T-helper 17 cell (primary cell): ENCODE measurements at places on chromosomes 6 and 20.

GRCh38 chr20:2084703-2085102, 16.9 kb upstream of the STK35 start:
- no peak for DNase-seq

- DNase-seq: no peak
Observed at GRCh38 chr20:23018432-23018831, 16.7 kb upstream of the SSTR4 start.

DNA sequence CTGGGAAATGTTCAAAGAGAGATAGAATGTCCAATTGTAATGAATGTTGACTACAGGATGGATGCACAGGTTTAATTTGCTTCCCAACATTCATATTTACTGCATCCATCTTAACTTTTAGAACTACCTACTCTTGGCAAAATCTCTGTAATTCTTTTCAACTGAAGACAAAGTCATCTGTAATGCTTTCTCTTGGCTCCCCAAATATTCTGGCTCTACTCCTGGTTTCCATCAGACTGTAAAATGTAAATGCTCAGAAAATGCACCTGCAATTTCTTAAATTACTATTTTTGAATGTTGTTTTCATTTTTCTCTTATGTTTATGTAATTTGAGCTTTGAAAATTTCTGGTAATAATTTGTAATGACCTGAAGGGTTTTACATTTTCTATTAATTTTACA, 480.8 kb upstream of the IMPG1 start:
- DNase-seq: no peak

GRCh38 chr20:1278993-1279392, 12.9 kb downstream of the SNPH start:
- no peak for DNase-seq

DNA sequence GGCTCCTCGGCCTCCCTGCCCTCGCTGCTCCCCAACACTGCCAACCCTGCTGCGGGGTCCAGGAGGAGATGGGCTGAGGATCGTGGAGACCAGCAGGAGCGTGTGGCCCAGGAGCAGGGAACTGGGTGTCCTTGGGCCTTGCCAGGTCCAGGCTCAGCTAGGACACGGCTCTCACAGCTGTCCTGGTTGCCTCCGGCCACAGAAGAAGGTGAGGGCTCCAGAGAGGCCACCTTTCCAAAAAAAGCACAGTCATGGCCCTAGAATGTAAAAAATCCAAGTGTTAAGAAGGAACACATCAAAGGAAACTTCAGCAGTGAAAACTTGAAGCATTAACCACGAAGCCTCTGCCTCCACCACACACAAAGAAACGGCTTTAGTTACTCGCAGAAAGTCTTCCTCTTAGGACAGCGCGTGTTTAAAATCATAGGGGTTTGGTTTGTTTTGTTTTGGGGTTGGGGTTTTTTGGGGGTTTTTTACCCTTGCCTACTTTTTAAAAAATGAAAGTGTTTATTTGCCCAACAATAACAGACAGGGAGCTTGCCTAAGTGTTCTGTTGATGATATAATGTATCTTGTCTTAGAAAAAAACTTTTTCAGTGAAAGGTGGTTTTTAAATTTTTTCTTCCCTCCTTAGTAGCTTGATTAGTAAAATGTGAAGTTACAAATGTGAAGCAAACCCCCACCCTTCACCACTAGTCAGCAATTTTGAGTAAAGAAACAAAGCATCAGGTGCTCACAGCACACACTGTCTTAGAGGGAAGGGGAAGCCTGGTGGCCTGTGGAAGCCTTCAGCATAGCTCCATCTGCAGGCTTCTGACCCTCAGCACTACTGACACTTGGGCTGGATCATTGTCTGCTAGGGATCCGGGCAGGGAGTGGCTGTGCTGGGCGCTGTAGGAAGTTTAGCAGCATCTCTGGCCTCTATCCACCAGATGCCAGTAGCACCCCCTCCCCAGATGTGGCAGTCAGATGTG, 60.0 kb downstream of the PTPN1 start:
- DNase-seq: no peak

DNA sequence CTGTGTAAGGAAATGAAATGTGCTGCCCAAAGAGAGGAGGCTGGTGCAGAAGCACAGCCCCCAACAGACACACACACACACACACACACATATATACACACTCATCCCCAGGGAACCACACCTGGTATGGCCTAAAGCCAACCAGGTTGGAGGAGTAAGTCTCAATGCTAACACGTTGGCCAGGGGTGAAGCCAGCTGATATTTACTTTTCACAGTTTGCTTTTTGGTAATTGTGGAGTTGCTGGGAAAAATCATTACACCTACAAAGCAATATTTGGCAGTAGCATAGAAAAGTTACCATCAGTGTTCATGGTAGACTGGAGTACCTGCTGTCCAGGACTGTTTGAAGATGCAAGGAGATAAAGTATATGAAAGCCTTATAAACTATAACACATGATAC, 50.3 kb upstream of the NAA20 start:
- DNase-seq: no peak

- DNase-seq: no peak
Observed at GRCh38 chr6:151240036-151240685, 394 bp downstream of the AKAP12 start.

DNA sequence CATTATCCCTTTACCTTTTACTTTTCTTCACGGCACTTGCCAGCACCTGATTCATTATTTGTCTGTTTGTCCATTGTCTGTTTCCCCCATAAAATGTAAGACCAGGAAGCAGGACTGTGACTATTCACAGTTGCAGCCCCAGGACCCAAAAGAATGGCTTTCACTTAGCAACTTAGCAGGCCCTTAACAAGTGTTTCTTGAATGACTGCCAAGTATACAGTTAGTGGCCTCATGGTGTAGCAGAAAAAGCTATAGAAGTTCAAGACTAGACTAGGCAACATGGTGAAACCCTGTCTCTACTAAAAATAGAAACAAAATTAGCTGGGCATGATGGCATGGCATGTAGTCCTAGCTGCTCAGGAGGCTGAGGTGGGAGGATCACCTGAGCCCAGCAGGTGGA, 4.3 kb downstream of the SLC26A8 start:
- no peak for DNase-seq

DNA sequence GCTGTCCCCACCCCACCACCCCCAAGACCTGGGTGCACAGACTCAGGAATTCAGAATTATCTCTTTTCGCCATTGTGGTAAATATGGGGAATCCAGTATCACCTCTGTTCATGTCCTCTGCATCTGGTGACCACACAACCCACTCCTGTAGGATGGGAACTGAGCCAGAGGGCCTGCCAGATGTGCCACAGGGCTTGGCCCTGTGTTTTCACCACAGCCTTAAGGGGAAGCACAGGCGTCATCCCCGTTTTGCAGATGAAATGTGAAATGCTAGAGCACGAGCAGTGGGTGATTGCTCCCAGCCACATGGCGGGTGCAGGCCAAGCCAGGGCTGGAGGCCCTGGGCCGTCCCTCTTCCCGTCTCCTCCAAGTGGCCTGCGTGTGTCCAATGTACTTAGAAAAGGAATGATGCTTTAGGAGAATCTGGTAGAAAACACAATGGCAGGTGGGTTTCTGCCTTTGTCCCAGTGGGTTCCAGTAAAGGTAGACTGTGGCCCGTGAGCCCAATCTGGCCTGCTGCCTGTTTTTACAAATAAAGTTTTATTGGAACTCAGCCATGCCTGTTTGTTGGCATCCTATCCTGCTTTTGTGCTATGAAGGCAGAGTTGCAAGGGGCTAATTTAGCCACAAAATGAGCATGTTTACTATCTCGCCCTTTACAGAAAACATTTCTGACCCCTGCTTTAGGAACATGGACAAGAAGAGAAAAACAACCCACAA, 309.2 kb downstream of the CDH4 start:
- no peak for DNase-seq

DNA sequence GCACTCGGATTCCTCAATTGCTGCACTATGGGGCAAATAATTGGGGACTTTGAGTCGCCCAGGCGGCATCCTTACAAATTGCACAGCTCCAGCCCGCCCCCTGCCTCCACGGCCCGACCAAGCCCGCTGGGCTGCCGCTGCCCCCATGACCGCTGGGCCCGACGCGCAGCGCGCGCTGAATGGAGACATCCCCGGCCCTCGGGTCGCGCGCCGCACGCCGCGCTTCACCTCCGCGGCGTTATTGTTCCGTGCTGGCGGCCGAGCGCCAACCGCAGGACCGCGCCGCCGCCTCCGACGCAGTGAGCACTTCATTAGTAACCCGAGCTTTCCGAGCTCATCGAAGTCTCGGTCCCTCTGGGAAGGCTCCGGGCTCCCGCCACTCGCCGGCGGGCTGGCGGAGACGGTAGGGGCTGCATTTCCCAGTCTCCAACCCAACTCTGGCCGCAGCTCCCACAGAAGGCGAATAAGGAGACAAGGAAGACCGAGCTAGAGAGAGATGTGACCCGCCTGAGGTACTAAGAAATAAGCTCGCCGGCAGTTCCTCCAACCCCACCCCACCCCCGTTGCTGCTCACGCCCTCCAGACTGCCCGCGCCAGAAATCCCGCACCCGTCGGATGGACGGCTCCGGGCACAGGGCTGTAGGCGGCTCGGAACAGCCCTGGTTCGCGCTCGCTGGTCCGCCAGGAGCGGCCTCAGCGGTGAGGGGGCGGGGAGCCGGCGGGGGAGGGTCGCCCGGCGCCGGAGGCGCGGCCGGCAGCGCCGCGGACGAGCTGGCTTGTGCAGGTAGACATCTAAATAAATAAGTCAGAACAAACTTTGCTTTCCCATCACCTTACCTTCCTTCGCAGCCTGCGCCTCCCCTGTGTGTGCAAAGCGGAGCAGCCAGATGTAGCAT, 703 bp downstream of the EPHA7 start:
- DNase-seq: no peak

DNA sequence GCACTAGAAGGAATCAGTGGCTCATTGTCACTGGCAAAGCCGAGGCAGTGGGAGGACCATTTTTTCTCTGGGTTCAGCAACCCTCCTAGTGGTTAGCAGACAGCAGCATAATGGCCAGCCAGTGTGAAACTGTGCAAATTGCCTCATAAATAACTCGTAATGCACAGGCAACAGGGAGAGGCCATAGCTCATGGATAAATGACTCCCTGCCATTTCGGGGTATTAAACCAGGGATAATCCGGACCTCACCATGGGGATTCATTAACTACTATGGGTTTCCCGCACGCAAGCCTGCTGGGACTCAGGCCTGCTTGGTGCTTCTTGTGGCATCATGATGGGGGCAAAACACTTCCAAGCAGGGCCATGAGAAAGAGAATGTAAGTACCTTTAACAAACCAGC, 158.2 kb upstream of the CHD6 start:
- no peak for DNase-seq

DNA sequence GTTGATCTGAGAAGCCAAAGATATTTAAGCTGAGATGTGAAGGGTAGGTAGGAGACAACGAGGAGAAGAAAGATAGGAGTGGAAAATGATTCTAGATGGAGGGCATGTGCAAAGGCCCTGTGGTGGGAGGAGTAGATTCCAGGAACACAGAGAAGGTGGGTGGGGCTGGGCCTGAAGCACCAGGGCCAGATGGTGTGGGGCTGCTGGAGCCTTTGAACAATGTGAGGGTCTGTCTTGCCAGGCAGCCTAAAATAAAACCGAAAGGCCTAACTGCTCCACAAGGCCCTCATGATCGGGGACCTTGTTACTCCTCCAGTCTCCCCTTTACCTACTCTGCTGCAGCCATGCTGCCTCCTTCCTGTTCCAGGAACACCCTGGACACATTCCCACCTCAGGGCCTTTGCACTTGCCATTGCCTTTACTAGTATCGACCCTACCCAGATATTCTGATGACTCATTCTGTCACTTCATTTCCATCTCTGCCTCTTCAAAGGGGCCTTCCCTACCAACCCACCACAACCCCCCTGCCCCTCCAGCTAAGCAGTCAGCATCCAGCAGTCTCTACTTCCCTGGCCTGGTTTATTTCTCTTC, 20.0 kb downstream of the FAM110A start:
- no peak for DNase-seq

DNA sequence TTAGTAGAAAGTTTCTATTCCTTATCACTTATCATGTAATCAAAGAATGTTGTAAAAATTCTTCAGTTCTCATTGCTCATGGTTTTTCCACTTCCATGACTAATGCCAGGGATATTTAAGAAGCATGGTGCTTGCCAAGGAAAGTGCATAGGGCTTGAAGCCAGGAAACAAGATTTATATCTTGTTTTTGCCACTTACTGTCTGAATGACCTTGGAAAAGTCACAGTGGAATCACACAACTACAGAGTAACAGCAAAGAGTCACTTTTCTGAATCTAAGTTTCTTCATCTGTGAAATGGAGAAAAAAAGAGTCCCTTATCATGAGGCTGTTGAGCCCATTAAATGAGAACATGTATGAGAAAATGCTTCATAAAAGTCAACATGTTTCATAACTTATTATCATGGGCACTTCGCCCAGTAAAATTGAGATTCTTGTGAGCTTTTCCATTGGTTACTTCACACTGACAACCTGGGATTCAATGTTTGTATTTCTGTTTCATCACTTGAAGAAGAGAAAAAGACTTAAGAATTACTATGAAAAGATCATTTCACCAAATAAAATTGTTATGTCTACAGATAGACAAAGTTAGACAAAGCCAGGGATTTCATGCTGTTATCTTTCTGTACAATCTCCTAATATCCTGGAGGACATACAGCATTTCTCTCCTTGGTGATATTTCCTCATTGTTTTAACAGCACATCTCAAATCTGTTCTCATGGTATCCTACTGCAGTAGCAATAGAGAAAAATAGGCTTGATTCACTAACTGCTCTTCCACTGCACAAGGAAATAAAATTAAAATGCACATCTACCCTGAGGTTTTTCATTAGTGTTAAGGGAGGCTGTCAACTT, 7.6 kb upstream of the BMP5 start:
- no peak for DNase-seq

- DNase-seq: no peak
Observed at GRCh38 chr6:37820718-37821079, 1.2 kb downstream of the ZFAND3 start.

DNA sequence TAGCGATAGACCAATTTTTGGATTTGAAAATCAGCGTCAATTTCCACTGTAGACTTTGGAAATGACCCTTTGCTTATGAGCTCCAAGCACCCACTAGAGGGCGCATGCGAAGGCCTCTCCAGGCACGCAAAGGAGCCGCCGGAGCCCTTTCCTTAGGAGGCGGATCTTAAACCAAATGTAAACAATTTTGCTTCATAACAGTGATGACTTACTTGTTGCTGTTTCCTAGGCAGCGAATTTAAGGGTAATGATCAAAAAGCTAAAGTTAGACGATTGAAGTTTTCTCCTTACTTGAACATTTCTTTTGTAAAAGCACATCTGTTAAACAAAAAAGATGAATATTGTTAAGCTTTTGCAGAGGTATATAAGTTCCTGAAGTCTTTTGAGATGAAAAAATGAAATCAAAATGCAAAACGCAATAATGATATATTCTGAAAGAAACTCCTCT, 29.2 kb upstream of the EXOC2 start:
- peak; percentile 45 for DNase-seq

DNA sequence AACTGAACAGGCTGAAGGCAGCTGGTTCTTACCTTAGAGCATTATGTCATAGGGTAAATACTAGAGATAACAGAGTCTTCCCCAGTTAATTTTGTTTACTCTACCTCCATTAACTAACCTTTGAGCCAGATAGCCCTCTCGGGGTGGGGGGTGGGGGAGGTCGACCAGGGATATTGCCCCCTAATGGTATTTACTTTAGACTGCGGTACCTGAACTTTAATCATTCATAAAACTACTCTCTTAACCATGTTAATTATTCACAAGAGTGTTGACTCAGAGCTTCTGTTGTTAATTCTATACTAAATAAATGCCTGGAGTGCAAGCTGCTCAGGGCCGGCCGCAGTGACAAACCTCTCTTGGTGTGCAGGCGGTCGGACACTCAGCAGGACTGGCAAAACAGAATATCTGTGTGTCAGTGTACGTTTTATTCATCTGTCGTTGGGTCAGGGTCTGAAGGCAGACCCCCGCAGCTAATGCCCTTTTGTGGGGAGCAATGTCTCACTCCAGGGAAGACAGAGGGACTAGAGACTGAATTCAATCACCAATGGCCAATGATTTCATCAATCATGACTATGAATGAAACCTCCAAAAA, 152.4 kb upstream of the COL21A1 start:
- no peak for DNase-seq
